COR-L47 (cell line): ENCODE measurements at places on chromosomes 2 and 18.

DNA sequence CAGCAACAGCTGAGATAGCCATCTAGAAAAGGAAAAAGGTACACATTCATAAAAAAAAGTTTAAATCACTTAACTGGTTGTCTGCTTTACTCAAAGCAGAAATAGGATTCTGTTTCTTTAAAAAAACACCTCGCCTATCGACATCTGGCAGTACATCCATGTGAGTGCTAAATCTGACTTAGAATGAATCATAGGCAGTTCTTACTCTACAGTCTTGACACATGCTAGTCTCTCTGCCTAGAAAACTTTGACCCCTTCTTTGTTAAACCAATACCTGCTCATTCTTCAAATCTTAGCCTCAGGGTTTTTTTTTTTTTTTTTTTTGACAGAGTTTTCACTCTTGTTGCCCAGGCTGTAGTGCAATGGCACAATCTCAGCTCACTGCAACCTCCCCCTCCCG is 37.1 kb upstream of the GPR75 start:
- no peak for DNase-seq

DNA sequence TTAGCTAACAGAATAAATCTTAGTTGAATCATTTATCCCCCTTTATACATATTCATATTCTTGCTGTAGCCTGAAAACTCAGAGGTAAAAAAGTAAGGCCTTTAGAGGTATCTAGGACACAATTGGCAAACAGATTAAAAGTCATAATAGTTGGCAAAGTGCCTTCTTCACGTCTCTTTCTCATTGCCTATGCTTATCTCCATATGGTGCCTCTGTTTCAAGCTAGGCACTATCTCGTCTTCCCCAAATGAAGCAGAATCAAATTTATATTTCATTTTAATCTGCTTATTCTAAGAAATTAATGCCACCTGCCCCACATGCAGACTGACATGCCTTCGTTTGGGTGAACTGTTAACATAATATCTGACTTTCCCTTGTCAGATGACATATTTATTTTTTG is 245.4 kb downstream of the CDH2 start:
- DNase-seq, result no peak

- no peak for DNase-seq
These were observed 99.0 kb downstream of the CPS1 start for GRCh38 chr2:210655229-210655975.

- no peak for DNase-seq
These were observed 48.2 kb downstream of the G6PC2 start for GRCh38 chr2:168949324-168949723.

DNA sequence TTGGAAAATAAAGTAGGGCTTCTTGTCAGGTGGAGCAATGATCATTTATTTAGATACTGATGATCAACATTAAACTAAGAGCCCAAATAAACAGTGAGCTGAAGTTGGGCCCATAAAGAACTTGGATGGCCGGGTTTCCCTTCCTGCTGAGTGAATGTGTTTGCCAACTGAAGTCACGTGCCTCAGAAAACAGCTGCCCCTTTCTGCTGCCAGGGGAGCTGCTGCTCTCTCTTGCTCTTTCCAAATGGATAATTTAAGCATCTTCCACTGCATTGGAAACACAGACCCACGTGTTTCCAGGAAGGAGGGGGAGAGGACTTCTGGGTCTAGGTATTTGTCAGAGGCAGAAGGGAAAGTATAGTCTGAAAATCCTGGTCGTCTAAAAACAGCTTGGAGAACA is 22.9 kb upstream of the NCKAP5 start:
- DNase-seq, result no peak

- DNase-seq, result no peak
These were observed 1.5 kb downstream of the ABHD1 start for GRCh38 chr2:27125104-27125503.
